Upper lobe of right lung (tissue), 1 donor: ENCODE measurements at places on chromosomes 1 and 21.

DNA sequence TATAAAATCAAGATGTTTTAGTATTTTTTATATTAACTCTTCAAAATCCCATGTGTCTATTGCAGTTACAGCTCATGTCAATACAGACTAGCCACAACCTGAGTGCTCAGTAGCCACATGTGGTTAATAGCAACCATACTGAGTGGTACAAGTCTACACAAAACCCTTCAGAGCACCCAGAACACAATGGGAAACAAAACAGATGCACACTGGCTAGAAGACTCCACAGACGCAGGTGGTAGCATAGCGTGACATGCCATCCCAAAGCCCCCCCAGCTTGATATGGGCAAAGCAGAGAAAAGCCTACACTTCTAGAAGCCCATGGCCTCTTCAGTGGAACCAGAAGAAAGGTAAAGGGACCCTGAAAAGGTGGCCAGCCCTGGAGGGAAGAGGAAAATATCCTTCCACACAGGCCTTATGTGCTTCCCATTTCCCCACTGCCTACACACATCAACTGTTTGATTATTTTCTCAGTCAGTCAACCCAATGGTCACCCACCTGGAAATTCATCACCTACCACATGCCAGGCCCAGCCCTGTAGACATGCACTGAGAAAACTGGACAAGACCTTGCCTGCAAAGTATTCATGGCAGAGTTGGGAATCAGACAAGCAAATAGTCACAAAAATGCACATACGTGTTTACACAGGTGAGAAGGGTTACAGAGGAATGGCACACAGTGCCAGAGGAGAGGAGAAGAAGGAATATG lies 175.0 kb downstream of the VAV3 start:
- DNase-seq: no peak

DNA sequence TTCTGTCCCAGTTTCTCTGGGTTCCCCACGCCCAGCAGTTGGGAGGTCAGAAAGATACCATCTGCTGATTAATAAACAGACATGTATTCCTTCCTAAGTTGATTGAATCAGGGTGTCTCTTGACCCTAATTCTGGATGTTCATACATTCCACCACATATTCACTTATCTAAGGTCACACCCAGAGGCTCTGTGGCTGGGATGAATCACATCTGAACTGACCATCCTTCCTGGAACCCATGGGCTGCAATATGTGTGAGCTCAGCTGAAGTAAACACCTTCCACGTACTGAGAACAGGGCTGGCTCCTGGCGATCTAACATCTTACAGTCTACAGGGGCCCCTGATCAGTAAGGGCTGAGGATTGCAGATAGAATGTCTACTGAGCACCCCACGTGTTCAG lies 20.5 kb upstream of the TRABD2B start:
- no peak for DNase-seq

DNA sequence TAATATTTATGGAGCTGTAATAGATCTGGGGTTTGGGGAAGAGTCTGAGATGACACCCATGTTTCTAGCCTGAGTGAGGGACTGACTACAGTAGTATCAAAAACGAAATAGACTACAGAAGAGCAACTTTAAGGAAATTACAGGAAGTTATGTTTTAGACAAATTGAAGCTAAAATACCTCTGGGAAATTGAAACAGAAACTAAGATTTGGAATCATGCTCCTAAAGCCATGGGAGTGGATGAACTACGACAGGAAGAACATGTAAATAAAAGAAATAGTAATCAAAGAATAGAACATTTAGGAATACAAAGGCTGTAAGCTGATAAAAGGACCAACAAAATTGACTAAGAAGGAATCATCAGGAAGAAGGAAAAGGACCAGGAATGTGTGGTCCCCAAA lies 68.9 kb downstream of the KIAA0319L start:
- no peak for DNase-seq

- DNase-seq: no peak
Observed at GRCh38 chr1:34926894-34927293, 2.6 kb downstream of the DLGAP3 start.

- no peak for DNase-seq
Observed at GRCh38 chr1:208537198-208537597, 293.0 kb upstream of the PLXNA2 start.

DNA sequence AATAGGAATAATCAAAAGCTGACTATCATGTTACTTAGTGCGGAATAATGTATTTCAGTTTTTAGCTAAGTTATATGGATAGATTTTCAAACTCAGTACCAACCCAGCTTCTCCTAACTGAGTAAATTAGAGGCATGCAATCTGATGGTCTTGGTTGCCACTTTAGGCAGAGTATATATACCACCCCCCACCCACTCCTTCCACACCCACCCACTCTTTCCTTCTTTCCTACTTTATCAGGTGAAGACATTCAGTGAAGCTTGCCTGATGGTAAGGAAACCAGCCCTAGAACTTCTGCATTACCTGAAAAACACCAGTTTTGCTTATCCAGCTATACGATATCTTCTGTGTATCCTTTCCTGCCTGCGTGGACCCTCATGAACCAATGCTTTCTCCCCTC lies 36.3 kb downstream of the DAP3 start:
- no peak for DNase-seq

- DNase-seq: no peak
Observed at GRCh38 chr1:200905411-200906052, 10.8 kb downstream of the INAVA start.

GRCh38 chr21:26958788-26959187 lies 8.1 kb downstream of the ADAMTS5 start:
- DNase-seq: no peak

DNA sequence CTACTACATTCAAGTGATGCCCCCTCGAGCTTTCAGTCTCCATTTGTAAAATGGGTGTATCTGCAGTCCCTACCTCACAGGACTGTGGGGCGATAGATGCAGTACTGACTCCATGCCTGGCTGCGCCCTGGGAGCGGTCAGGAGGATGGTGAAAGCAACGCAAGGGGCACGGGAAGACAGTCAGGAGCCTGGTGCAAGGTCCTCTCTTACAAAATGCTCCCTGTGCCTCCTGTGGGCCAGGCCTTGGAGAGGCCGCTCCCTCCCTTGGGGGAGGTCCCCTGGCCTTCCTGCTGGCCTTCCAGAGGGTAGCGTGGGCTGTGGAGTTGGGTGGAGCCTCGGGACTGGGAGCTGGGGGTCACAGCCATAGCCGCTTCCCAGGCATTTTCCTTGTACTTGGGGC lies 21.6 kb downstream of the FAM151A start:
- no peak for DNase-seq

DNA sequence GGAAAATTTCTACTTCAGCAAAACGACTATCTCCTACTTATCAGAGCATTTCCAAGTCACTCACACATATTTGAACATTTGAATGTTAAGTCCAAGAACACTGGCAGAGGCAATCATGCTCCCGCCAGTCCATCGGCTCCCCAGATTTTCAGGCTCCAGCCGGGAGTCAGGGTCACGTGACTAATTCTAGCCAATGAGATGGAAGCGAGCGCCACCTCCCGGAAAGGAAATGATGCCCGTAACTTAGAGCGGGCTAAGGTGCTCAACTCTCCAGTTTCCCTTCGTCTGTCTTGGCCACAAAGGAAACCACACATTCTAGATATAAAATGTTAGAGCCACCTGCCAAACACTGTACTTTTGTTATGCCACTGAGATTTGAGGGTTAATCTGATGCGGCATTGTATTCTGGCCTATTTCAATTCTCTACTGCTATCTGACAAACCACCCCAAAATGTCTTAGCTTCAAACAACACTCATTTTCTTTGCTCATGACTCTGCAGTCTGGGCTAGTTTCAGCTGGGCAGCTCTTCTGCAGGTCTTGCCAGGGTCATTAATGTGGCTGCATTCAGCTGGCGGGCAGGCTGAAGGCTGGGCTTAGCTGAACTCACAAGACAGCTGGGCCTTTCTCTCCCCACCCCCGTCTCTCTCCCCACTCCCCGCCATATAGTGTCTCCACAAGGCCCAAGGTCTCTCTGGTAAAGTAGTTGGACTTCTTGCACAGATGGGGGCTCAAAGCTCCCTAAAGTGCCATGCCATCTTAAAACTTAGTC lies 16.5 kb upstream of the LHX4 start:
- peak; percentile 59 for DNase-seq

GRCh38 chr1:171495444-171495843 lies 10.1 kb downstream of the PRRC2C start:
- no peak for DNase-seq

GRCh38 chr1:112599477-112599876 lies 19.5 kb downstream of the ST7L start:
- no peak for DNase-seq

- peak; percentile 91 for DNase-seq
Observed at GRCh38 chr21:46295996-46296752, 10.0 kb downstream of the YBEY start.
